ENCODE measurements at places on chromosomes 13 and 19.

DNA sequence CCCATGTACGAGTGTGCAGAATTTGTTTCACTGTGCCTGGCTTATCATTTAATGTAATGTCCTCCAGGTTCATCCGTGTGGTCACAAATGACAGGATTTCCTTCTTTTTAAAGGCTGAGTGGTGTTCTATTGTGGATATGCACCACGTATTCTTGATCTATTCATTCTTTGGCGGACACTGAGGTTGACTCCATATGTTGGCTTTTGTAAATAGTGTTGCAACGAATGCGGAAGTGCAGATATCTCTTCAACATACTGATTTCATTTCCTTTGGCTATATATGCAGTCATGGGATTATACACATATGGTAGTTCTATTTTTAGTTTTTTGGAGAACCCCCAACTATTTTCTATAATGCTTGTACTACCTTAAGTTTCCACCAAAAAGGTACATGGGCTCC is 13.0 kb downstream of the OR7A5 start:
- no peak for DNase-seq

DNA sequence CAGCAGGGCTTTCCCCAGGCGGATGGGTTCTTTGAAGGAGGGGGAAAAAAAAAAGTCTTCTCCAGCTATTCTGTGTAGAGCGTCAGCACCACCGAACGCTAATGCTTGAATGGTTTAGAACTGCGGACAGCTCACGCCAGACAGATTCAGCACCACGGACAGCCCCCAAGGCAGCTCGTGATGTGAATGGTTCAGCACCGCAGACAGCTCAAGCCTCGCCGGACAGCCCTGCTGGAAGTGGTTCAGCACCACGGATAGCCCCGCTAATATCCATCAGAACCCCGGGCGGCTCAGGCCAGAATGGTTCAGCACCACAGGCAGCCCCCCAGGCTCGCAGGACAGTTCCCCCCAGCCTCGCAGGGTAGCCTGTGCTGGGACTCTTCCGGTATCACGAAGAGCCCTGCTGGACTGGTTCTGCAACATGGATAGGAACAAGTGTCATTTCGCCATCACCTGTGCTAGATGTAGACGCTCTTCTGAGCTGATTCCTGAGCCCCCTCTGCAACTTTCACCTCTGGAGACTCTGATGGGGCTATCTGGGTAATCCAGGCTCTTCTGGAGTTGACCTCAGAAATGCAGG is 4.9 kb upstream of the SMIM17 start:
- DNase-seq = peak; percentile 60

DNA sequence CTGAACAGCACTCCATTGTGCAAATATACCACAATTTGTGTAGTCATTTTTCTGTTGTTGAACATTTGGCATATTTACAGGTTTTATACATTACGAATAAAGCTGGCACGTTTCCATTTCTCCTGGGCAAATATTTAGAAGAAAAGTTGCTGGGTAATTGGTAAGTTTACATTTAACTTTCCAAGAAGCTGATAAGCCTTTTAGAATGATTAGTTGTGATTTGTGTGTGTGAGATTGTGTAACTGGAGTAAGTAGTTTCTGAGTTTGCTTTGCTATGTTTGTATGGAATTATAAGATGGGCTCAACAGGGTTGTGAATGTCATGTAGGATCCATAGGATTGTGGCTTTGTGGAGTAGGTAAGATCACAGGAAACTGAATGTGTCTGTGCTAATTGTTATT is 1.6 kb upstream of the ZNF529 start:
- no peak for DNase-seq

DNA sequence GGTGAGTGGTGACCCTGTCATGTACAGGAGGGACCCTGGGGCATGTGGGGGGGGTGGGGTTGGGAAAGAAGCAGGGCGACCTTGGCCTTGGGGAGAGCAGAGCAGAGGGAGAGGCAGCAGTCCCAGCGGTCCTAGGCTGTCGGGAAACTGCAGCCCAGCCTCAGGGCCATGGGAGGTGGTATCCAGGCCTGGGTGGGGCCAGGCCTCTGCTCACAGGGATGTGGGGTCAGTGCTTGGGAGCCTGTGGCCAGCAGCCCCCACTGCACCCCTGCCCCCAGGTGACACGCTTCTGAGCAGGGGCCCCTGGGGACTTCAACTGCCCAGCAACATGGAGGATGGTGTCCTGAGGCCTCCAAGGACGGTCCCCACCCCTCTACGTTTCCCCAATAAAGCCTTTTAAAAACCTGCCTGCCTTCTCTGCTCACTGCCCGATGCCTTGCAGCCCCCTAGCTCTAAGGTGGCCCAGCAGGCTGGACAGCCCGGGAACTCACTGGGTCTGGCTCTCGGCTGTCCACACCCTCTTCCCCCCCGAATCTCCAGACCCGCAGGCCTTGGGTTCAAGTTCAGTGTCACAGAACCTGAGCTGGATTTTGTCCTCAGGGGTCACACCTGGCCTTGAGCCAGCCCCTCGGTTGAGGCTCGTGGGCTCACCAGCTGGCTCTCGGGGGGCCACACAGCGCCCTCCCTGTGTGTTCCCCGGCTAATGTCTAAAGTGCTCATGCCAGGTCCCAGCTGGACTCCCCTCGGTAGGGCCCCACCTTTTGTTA is 6.9 kb downstream of the PNKP start:
- no peak for DNase-seq

DNA sequence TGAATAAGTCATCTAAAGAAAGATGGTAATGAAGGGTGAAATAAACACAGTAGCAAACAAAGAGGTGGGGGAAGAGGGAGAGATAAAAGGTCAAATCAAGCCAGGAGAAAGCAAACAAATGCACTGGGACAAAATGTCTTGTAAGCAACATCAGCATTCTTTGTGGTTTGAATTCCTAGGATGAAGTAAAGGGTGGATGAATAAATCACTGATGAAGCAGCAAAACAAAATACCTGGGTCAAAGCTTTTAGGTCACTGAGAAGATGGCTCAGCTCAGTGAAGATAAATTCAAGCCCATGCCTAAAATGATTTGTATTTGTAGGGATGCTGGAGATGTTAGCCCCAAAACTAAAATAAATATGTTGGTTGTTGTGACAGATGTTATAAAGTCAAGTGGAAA is 86.5 kb upstream of the FBXL3 start:
- no peak for DNase-seq

DNA sequence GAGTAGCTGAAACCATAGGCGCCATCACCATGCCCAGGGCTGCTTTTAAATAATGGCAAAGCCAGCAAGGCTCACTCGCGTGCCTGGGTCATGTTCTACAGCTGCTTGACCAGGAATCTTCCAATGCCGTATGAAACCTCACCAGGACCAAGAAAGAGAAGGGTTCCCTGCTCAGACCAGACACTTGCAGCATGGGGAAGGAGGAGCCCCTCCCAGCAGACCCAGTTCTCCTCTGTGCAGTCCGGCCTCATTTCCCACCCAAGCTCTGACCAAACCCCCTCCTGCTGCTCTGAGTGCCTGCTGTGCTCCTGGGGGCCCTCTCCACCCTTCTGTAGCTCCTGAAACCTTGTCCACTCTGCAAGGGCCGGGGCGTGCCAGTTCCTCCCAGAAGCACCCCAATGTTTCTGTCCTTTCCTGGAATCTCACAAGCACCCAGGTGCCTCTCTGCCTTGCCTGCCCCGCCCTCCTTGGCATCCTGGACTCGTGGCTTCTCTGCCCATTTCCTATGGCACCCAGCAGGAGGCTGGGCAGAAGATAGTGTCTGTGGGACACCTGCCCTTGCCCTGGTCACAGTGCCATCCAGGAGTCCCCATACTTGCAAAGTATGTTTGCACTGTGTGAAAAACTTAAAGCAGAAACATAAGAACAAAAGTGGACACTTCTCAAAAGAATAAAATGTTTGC is 6.8 kb upstream of the SLC7A9 start:
- no peak for DNase-seq

- peak; percentile 29 for DNase-seq
Observed at GRCh38 chr19:10554760-10555609, 10.8 kb downstream of the KRI1 start.

- DNase-seq = no peak
Observed at GRCh38 chr13:100341327-100341726, 247.3 kb downstream of the GGACT start.

DNA sequence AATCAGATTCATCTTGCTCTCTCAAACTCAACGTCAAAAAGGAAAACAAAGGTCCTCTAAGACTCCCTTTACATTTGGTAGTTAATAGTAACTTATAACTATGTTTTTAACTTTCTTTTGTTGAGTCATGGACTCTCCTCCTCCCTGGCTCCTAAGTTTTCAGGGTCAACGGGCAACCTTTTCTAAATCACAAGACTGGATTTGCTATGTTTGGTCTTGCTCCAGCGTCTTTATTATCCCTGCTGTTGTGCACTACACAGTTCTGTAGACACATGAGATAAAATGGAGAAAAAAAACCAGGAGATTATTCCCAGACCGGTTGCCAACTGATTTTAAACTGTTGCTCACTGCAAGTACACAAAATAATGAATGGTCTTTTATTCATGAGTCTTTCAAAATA is 1.9 kb upstream of the ITM2B start:
- no peak for DNase-seq

- no peak for DNase-seq
Observed at GRCh38 chr19:10519421-10519820, 2.2 kb upstream of the S1PR5 start.

DNA sequence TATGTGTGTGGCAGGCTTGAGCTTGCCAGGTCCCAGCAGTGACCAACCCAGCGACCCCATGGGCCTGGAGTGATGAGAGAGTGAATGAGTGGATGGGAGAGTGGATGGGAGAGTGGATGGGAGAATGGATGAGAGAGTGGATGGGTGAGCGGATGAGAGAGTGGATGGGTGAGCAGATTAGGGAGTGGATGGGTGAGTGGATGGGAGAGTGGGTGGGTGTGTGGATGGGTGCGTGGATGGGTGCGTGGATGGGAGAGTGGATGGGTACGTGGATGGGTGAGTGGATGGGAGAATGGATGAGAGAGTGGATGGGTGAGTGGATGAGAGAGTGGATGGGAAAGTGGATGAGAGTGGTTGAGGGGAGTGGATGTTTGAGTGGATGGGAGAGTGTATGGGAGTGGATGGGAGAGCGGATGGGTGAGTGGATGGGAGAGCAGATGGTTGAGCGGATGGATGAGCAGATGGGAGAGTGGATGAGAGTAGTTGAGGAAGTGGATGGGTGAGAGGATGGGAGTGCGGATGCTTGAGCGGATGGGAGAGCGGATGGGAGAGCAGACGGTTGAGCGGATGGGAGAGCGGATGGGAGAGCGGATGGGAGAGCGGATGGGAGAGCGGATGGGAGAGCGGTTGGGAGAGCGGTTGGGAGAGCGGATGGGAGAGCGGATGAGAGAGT is 10.3 kb upstream of the TEKTIP1 start:
- DNase-seq = no peak

DNA sequence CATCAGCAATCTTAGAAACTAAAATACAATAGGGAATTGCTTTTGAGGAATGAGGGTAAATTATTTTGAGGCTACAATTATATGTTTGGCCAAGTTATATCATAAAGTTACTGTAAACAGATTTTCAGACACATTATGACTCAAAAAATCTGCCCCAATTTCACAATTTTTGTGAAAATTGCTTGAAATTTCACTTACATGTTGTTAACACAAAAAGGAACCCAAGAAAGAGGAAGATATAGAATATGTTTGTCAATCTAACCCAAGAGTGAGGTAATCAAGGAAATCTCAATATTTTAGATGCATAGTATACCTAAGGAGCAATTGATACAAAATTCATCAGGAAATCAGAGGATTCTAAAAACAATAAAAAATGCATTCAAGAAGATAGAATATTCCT is 73.9 kb upstream of the FNDC3A start:
- no peak for DNase-seq

GRCh38 chr13:41746259-41746658 is 214.7 kb downstream of the VWA8 start:
- no peak for DNase-seq

- DNase-seq = peak; percentile 59
Observed at GRCh38 chr19:55460670-55461258, 678 bp downstream of the ISOC2 start.

GRCh38 chr13:21033856-21034602 is 27.4 kb downstream of the LATS2 start:
- DNase-seq = no peak

GRCh38 chr19:41599175-41599966 is 23.4 kb downstream of the CEACAM21 start:
- peak; percentile 5 for DNase-seq

DNA sequence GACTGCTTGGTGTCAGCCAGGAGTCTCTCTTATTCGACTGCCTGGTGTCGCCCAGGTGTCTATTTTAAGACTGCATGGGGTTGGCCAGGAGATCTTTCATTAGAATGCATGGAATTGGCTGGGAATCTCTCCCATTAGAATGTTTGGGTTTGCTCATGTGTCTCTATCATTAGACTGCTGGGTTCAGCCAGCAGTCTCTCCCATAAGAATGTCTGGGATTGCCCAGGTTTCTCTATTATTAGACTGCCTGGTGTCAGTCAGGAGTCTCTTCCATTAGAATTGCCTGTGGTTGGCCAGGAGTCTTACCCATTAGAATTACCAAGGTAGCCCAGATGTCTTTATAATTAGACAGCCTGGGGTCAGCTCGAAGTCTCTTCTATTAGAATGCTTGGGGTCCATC is 1496.0 kb downstream of the UQCRFS1 start:
- DNase-seq = no peak

GRCh38 chr13:71814806-71815360 is 52.1 kb downstream of the DACH1 start:
- no peak for DNase-seq

GRCh38 chr13:27976362-27977091 is 7.4 kb upstream of the CDX2 start:
- DNase-seq = no peak

- DNase-seq = no peak
Observed at GRCh38 chr13:44232774-44233173, 140.8 kb upstream of the SERP2 start.

GRCh38 chr13:77725071-77725470 is 27.6 kb downstream of the SLAIN1 start:
- DNase-seq = no peak

GRCh38 chr19:46728208-46728607 is 11.3 kb upstream of the PRKD2 start:
- no peak for DNase-seq

DNA sequence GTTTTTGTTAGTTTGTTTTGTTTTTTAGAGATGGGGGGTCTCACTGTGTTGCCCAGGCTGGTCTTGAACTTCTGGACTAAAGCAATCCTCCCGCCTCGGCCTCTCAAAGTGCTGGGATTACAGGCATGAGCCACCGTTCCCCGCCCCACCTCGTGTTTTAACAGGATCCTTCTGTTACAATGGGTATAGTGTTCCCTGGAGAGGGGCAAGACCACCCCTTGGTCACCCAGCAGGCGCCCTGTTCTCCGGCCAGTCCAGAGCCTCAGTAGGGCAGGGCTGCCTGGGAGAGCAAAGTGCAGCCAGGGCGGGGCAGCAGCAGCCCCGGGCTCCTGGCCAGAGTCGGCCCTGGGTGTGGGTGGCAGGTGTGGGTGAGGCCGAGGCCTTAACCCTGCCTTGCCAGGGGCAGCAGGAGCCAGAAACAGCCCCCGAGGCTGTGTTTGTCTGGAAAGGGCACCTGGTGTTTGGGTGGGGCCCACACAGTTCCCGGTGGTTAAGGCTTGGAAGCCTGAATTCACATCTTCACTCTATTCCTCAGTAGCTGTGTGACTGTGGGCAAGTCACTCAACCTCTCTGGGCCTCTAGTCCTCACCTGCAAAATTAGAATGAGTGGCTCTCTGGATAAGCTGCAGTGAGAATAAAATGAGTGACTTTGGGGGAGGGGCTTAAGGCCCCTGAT is 7.2 kb downstream of the VASP start:
- DNase-seq = peak; percentile 35

- no peak for DNase-seq
Observed at GRCh38 chr13:78045916-78046315, 127.3 kb upstream of the EDNRB start.

- DNase-seq = peak; percentile 61
Observed at GRCh38 chr19:43470288-43470687, 4.9 kb upstream of the LYPD3 start.
